Retinal pigment epithelial cell (primary cell): ENCODE measurements at places on chromosomes 6 and 20.

DNA sequence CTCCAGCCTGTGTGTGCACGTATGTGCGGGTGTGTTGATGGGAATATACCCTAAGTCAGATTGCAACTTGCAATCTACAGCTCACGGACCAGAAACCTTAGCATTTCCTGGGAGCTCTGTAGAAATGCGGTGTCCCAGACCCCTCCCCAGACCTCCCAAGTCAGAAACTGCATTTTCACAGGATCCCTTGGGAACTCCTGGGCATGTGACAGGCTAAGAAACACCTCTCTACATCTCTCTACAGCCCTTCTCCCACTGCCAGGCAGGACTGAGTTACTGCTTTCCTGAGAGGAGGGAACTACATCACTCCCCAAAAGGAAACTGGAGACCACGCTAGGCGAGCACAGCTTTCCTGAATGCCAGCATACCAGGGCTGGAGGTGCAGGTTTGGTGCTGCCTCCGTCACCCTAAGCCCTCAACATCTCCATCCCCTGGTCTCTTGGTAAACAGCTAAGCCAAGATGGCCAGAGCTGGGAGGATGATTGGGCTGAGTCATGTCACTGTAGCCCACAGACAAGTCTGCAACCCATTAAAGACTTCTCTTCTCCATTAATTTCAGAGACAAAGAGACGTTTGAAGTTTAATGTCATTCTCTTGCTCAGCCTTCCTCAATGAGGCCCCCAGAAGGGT is 194.4 kb downstream of the BMP7 start:
- DNase-seq: no peak

- DNase-seq: no peak
Observed at GRCh38 chr6:34929241-34929978, 40.4 kb downstream of the ANKS1A start.

DNA sequence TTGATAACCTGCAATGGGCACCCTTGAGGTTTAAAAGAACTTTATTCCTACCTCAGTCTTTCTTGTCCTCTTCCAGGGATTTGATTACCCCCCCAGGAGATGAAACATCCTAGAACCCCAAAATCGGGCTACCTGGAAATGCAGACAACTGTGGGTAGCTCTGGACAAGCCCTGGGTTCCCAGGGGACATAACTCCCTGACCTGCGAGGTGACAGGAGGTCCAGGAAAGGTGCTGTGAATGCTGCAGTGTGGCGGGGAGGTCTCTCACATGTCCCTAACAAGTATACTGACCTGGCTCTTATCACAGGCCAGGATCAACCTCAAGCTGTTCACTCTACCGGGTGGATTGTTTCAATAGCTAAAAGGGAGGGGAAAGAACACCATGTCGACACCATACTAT is 11.6 kb downstream of the JAG1 start:
- DNase-seq: no peak

GRCh38 chr6:27190126-27190525 is 57.4 kb upstream of the PRSS16 start:
- DNase-seq: no peak

DNA sequence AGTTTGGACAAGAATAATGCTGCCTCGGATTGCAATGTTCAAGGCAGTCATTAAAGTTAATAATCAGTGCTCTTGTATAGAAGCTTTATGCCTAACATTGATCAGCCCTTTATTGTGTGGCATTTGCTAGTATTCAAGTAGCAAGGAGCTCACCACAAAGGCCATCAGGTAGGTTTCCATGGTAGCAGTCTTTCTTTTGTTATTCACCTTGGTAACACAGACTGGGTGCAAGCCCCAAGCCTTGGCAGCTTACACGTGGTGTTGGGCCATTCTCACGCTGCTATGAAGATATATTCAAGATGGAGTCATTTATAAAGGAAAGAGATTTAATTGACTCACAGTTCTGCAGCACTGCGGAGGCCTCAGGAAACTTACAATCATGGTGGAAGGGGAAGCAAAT is 149.3 kb downstream of the ADAT2 start:
- no peak for DNase-seq

GRCh38 chr6:121498481-121499276 is 63.2 kb downstream of the GJA1 start:
- DNase-seq: peak; percentile 69

DNA sequence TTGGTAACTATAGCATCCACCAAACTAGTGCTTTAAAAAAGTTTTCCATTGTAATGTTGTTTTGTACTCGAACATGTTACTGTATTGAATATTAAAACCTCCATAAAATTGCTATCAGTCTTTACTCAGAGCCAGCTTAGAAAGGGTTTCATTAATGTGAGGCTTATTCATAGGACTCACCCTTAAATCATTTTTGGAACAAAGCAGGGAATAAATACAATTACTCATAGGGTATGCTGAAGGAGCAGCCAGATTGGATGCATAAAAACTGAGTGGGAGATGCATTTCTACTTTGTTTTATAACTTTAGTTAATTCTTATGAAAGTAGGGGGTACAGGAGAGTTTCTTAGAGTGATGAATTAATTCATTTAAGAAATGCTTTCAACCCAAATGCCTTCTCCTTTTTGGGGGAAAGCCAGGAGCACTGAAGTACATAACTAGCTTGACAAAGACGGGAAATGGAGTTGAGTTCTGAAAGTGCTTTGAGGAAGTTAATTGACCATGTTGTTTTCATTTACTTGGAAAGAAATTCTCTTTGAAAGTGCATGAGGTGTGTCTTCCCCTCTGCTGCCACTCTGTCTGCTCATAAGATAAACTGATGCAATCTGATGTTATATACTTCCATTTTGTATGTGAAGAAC is 90.3 kb downstream of the RNF144B start:
- no peak for DNase-seq
